ENCODE measurements at places on chromosomes 2 and 18.

DNA sequence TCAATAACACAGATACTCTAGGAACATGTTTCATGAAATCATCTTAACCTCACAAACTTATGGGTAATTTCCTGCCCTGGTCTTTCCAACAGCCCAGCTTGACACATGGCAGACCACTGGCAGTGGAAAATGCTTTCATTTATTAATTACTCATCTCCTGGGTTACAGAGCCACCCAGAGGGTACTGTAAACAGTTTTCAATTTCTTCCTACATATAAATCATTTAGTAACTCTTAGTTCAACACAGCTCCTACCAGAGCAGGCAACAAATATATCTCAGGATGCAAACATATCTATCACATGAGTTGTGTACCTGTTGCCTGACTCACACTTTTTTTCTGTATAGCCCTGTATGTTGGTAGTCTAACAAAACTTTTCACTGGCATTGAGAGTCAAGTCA lies 99.2 kb upstream of the VRK2 start:
- DNase-seq, result no peak

DNA sequence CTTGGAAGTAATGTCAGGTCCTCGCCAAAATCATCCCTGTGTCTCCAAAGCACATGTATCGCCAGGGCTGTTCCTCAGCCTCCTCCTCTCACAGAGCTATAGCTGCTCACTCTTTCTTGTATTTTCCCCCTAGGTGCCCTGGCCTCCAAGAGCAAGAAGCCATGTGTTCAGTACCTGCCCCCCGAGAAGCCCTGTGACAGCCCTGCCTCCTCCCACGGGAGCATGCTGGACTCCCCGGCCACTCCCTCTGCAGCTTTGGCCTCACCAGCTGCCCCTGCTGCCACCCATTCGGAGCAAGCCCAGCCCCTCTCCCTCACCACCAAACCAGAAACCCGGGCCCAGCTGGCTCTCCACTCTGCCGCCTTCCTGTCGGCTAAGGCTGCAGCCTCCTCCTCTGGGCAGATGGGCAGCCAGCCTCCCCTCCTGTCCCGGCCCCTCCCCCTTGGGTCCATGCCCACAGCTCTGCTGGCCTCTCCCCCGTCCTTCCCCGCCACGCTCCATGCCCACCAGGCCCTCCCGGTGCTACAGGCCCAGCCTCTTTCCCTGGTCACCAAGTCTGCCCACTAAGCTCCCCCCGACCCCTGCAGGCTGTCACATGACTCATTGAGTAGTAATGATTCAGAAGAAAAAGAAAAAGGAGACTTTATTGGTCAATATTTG lies 18.8 kb downstream of the TGOLN2 start:
- DNase-seq, result no peak

DNA sequence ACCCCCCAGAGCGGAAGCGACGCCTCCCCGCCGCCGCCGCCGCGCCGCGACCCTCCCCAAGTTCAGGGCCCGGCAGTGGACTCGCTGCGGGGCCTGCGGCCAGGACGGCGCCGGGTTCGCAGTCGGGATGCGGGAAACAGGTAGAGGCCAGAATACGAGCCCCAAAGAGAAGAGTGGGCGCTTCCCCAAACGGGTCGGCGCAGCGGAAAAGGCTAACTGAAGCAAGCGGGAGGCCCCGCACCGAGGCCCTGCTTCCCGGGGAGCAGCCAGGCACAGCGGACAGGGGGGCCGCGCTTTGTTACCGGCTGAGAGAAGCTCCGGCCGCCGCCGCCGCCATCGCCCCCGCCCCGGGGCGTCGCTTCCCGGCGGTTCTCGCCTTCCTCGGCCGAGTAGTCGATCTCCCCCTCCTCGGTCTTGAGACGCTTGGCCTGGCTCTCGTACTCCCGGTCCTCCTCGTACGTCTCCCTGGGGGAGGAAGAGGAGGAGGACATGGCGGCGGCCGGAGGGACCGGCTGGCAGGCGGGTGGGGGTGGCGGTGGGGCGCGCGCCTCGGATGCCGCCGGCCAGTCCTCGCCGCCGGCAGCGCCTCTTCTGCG lies 494 bp downstream of the HNRNPLL start:
- DNase-seq, result peak; percentile 3

DNA sequence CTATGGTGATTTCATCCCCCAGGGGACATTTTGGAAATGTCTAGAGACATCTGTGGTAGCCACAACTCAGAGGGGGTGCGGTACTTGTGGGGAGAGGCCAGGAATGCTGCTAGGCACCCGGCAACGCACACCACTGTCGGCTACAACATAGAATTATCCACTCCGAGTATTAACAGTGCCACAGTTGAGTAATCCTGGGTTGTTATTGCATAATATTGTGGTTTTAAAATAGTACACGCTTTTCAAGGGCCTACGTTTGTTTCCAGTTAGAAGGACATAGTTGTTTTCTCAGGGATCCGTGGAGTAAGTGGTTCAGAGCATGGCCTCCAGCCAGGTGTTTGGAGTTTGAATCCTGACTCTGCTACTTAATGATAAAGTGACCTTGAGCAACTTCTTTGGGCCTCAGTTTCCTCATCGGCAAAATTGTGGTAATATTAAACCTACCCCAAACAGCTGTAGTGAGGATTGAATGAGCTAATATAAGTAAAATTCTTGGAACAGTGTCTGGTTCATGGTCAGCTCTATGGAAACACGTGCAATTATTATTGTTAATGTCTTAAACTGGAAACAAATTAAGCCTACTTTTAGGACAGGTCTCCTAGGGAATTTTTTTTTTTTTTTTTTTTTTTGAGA lies 24.5 kb downstream of the CYP27A1 start:
- no peak for DNase-seq

- no peak for DNase-seq
These were observed at the start of gene GAREM2 for GRCh38 chr2:26172871-26173775. Gene GAREM2, plus strand, starts transcription at chr2:26173088. Its CDS starts 133 bp downstream, at chr2:26173221.

GRCh38 chr2:44651974-44652373 lies 289.5 kb upstream of the SIX3 start:
- no peak for DNase-seq

DNA sequence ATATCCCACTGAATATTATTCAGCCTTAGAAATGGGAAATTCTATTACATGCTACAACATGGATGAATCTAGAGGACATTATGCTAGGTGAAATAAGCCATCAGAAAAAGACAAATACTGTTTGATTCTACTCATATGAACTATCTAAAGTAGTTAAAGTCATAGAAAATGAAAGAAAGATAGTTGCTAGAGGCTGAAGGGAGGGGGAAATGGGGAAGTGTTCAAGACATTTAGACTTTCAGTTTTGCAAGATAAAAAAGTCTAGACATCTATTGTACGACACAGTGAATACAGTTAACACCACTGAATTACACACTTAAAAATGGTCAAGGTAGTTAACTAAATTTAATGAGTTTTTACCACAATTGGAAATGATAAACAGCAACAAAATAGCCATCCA lies 835.9 kb upstream of the CHAC2 start:
- DNase-seq, result no peak

GRCh38 chr18:79779021-79779699 lies 18.6 kb upstream of the KCNG2 start:
- no peak for DNase-seq

DNA sequence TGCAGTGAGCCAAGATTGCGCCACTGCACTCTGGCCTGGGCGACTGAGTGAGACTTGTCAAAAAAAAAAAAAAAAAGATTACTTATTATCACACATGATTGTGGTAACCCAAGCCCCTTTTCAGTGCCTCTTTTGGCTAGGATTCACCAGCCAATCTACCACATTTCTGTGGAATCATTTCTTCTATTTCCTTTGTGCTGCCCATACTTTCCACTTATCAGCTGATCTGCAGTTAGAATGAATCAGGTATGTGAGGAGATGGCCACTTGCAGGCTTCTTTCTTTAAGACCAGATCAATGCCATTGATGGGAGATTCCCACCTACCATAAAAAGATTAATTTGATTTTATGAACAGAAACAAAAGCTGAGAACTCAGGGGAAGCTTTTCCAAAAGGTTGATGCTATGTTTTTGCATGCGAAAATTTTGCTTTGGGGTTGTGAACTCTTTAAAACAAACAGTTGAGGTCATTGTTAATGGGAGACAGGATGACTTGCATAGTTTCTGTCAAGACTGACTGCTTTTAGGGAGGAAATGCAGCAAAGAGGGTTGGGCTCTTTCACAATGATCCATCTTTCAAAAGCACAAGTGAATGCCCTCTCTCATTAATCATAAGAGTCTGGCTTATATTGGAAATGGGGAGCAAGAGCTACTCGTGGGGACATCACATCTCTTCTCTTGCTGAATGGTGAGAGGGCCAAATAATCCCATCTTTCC lies 66.9 kb upstream of the CYP26B1 start:
- DNase-seq, result no peak

- DNase-seq, result no peak
These were observed 1.7 kb upstream of the HOXD13 start for GRCh38 chr2:176090862-176091261.

GRCh38 chr18:68734308-68734707 lies 19.4 kb upstream of the TMX3 start:
- DNase-seq, result no peak

- no peak for DNase-seq
These were observed 8.9 kb downstream of the ASIC4 start for GRCh38 chr2:219523031-219523671.

GRCh38 chr18:61676773-61677434 lies 215.9 kb downstream of the RNF152 start:
- no peak for DNase-seq

- no peak for DNase-seq
These were observed 565.8 kb downstream of the XIRP2 start for GRCh38 chr2:167454036-167454435.

DNA sequence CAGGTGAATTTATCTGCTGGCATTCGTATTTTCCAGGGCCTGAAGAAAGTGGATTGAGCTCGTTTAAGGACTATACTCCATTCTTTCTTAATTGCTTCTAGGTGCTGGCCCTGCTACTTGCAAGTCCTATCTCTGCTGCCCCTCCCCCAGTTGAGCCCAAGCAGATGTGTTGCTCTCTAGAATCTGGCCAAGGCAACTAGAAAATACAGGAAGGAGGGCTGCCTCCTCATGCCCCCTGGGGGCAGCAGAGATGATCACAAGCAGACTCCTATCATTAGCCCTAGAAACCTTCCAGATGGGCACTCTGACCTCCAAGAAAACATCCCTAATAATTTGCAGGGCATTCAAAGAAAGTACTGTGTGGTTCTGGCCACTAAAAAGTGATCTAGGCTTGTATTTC lies 72.5 kb upstream of the CYP26B1 start:
- DNase-seq, result no peak

GRCh38 chr2:120758181-120759144 lies 22.8 kb downstream of the GLI2 start:
- DNase-seq, result no peak

All from naive thymus-derived CD8-positive, alpha-beta T cell (primary cell).